Mucosa of gallbladder (tissue), 1 donor: ENCODE measurements at places on chromosomes 7 and 10. TPM values are rescaled to one million over a fixed set of nuclear protein-coding genes. Genes with fewer than 3 reads are reported as not detected.

The GRID2IP gene
- total RNA-seq = 0.86 TPM

The TMEM168 gene
- 20.1 TPM for total RNA-seq

The SLF2 gene
- 26.1 TPM for total RNA-seq

The GIMAP6 gene
- 20.5 TPM for total RNA-seq
